Brain pericyte (primary cell): ENCODE measurements at places on chromosomes 7 and 10.

DNA sequence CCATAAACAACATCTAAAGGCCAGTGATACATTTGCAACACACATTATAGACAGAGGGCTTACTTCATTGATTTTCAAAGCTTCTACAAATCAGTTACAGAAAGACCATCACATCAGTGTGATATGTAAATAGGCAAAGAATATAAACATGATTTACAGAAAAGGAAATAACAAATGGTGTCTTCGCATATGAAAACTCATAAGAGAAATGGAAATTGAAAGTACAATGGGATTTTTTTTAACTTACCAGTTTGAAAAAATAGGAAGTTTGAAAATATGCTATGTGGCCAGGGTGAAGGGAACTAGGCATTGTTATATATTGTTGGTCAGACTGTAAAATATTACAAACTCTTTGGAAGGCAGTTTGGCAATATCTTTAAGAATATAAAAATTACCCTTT, 27.3 kb downstream of the SEC23IP start:
- DNase-seq, result no peak

DNA sequence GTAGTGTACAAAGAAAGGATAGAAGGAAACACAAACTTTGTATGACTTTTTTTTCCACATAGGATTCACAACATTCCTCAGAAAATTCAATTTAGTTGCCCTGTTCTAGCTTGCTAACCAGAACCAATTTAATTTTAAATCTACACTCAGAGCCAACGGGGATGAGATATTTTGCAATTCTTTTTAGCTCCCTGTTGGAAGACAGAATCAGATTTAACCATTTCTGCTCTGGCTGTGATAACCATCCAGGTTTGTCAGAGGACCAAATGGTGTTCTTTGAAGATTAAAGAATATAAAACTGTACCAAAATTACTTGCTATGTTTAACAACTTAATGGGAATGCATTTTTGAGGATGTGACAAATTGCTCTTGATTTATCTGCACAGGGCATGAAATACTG, 319.7 kb downstream of the HPSE2 start:
- DNase-seq, result no peak

DNA sequence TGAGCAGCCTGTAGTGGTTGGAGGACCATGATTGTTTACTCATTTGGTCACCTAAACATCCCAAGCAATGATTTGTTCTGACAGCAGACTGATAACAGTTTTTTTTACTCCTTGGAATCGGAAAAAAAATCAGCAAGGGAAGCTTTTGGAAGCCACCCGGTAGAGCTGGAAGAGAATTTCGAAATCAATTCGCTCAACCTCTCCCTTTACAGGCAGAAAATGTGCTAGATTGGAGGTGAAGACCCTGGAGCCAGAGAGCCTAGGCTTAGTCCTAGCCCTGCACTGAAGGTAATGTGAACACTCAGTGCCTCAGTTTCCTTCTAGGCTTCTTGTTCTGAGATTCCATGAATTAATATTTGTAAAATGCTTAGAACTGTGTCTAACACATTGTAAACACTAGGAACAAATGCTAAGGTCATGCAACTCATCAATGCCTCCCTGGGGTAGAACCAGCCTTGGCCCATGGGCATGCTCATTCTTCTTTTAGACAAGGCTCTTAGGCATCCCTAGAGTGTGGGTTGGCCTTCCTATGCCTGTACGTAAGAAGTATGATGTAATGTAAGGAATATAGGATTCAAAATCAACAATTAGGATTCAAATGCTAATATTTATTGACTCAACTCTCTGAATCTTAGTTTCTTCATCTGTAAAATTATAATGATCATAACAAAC, 52.7 kb downstream of the MET start:
- no peak for DNase-seq

DNA sequence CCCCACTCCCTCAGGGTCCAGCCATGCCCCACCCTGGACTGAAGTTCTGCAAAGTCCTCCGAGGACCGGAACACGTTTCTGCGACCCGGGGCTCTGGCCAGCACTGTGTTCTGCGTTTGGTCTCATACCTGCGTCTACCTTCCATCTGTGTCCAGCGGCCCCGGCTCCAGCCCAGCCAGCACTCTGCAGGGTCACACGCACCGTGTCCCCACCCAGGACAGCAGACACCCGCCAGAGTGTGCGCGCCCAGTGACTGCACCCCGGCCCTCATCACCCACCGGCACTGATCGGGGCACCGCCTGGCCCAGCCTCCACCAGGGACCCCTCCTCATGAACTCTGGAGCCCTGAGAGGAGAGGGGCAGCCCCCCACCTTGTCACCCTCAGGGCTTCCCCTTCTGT, 20.3 kb downstream of the SLC29A4 start:
- DNase-seq, result no peak

GRCh38 chr10:33286157-33286934, 48.1 kb downstream of the NRP1 start:
- no peak for DNase-seq

GRCh38 chr10:121559326-121560026, 38.8 kb downstream of the FGFR2 start:
- no peak for DNase-seq

- no peak for DNase-seq
Observed at GRCh38 chr10:78935697-78936407, 132.9 kb upstream of the ZMIZ1 start.

DNA sequence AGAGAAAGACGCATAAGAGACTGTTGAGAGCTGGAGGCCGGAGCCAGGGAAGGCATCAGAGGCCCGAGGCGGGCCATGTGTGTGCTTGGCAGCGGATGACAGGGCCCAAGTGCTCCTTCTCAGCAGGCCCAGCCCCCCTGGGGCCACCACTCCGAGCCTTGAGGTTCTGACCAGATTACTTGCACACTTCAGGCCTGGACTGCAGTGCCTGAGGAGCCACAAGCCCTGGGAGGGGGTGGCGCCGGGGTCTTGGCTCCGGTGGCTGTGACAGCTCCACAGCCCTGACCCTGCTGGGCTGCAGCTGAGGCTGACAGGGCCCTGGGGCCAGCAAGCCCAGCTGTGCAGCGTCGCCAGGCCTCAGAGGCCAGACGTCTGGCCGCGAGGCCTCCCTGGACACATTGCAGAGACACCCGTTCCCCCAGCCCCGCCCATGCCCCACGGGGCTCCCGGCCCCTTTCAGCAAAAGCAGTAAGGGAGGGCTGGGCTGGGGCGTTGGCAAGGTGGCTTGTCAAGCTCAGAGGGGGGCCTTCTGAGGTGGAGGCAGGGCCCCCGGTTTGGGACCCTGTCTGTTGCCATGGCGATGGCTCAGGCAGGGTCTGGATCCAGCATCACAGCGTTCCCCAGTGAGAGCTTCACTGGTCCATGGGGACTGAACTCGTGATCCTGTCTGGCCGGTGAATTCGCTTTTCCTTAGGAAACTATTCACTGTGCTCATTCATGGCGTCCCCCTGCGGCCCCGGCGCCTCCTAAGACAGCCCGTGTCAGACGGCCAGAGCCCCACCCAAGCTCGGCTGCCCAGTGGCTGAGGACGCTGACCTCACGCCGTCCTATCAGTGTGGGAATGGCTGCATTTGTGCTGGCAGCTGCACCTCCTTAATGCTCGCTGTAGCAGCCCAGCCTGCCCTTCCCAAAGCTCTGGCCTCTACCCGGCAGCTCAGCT, 5.7 kb downstream of the ELN start:
- no peak for DNase-seq

DNA sequence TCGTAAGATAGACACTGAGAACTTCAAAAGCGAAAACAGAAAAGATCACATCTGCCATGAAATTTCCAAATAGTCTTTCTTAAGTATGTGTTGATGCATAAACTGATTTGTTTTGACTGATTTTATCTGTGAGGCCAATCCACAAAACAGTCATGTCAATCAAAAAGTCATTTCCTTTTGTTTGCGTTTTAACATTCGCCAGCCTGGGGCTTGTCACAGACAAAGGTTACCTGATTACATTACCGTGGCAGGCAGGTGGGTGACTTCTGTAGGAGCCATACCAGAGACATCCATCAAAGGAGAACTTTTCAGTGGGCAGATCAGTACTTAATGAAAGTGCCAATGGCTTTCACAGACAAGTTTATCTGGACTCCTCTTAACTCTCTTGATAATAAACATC, 45.5 kb upstream of the BET1 start:
- DNase-seq, result no peak

GRCh38 chr10:119348516-119349240, 141.3 kb downstream of the GRK5 start:
- DNase-seq, result peak; percentile 86

DNA sequence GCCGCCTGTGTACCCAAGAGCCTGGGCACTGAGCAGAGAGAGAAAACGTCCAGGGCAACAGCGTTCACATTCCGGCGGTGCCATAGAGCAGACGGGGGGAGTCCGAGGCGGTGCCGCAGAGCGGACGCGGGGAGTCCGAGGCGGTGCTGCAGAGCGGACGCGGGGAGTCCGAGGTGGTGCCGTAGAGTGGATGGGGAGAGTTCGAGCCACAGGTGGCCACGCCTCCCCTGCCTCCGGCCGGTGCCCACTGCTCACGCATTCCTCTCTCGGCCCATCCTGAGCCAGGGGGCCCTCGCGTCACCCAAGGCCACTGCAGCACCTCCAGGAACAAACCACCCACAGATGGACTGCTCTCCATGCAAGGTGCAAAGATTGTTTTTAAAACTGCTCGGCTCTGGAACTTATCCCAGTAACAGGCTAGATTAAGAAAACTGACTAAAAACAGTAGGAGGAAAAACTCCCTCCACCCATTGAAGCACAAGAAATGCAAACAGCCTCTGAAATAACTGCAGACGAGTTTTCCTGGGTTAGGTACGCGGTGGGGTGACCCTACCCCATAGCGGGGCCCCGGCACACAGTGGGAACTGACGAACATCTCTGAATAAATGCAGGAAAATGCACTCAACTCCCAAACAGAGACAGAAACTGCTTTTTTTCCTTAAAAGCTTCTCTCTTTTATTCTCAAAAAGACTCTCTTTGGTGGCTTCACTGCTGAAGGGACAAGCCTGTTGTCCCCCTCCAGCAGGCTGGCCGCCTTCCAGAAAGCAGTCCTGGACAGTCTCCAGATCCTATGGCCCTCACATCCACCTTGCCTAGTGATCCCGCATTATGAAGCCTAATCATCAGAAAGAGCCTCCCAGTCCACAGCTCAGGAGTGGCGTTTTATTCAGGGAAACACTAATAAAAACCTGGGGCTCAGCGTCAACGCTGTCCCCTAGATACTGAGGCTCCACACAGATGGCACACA, 55.9 kb downstream of the DIP2C start:
- no peak for DNase-seq

DNA sequence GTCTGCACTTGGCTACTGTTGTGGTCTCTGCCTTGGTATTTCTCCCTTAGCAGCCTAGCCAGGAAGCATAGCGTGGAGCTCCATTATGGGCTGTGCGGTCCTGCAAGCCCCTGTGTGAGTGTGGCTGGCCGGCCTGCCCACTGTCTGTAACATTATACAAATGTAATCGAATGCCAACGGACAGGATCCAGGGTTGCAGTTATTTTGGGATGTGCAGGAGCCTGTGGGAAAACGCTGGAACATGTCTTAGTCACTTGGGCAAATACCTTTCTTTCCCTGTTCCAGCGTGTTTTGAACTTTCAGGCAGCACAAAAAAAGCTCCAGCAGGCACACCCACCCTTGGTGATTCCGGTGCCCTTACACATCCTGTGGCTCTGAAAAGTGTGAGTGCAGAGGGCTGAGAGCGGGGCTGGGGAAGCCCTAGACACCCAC, 29.5 kb downstream of the BAG3 start:
- no peak for DNase-seq

GRCh38 chr10:104574838-104575237, 66.3 kb upstream of the SORCS3 start:
- DNase-seq, result no peak

- DNase-seq, result no peak
Observed at GRCh38 chr10:42872865-42873435, 90.4 kb downstream of the BMS1 start.

DNA sequence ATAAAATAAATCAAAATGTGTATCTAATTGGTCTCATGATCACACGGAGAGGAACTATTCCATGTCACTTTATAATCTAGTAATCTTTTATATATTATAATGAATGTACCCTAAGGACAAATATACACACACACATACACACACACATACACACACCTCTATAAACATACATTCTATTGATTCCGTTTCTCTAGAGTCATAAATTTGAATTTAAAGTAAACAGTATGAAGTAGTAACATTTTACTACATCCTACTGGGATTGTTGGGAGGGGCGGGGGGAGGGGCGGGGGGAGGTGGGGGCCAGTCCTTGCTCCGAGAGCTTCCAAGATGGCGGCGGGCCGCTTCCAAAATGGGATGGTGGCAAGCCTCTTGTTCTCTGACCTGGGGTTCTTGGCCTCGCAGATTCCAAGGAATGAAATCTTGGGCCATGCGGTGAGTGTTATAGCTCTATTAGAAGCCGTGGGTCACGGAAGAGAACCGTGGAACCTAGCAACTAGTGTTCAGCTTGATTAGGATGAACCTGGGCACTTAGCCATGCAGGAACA, 143.2 kb downstream of the REEP3 start:
- no peak for DNase-seq

- no peak for DNase-seq
Observed at GRCh38 chr7:1064581-1064980, 20.2 kb downstream of the GPR146 start.

GRCh38 chr10:33939892-33940291, 605.4 kb upstream of the NRP1 start:
- DNase-seq, result no peak

DNA sequence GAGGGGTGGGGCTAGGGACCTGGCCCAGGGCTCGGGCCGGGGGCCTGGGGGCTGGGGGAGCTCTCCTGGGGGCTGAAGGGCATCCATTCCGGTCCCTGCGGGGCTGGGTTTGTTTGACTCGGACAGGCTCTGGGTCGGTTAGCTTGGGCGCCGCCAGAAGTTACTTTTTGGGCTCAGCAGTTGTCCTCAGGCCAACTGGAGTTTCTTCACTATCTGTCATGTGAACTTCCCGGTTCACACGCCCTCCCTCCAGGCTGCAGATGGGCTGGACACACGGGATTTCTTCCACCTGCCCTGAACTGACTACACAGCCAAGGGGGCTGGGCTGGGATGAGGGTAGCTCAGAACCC, 3.8 kb downstream of the SLC4A2 start:
- DNase-seq, result no peak

DNA sequence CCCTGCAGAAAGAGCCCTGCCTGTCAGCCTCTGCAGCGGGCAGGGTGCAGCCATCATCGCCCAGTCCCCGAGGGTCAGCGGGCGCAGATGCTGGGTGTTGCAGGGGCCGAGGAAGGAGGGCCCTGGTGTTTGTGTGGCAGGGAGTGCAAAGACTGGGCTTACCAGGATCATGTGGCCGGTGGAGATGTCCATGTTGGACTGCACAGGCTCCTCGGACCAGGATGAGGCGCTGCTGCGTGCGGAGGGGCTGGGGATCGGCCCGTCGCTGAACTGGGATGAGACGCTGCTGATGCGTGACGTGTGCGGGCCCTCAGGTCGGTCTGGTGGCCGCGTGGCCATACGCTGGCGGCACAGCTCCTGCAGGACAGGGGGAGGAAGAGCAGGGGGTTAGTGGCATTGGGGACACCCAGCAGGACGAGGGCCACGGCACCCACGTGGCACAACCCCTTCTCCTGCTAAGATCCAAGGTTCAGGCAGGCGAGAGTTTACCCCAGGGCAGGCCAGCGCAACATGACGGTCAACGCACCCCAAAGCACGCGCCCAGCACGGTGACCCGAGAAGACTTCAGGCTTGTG, 319.5 kb downstream of the DNAJB6 start:
- DNase-seq, result no peak

GRCh38 chr7:77200542-77200941, 923 bp upstream of the FGL2 start:
- DNase-seq, result no peak

GRCh38 chr10:124158592-124158991, 65.2 kb upstream of the CHST15 start:
- no peak for DNase-seq
